ENCODE measurements at places on chromosomes 1 and 21.

DNA sequence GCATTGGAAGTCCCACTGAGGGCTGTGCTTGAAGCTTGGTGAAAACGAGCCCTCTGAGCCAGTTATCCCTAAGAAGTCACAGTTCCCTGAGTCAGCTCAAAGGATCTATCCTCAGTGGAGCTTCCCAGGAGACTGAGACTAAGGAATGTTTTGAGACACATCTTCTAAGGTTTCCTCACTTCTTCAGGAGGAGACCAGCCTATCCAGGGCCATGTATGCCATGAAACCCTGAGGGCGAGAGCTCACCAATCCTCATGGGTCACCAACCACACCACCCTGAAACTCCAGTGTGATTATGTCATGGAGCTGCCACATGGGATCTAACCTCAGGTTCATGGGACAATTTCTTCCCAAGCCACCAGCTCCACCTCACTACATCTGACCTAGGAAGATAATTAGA lies 7.6 kb upstream of the TIE1 start:
- no peak for DNase-seq

DNA sequence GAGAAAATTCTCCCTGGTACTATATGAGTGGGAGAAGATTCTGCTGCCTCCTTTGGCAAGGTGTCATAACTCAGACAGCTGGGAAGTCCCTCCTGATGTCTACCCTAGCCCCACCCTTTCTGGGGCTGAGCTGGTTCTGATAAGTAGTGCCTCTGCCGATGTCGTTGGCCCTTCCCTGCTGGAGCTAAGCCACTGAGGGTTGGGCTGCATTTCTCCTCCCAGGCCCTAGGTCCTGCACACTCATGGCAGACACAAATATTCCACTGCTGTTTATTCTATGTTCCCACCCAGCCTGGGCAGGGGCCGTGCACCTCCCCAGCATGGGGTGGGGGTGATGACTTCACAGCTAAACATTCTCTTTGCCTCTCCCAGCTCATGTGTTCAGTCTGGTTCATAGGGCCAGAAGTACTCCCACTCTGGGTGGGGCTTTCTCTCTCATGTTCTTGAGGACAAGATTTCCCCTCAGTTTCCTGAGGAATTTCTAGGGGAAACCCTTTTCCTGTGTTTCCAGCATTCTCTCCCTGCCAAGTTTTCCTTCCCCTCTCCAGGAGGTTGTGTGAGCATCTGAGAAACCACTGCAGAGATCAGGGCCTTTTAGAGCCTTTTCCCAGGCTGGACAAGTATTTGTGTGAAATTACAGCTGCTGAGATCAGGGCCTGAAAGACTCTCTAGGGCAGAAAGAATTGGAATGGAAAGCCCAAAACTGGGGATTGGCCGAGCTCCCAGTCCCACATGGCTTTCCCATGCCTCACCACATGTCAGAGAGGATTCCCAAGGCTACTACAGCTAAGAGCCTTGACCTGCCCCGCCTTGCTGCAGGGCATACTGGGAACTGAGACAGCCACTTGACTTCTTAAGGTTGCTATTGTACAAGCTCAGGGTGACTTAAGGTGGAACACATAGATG lies 66.2 kb downstream of the ATP2B4 start:
- no peak for DNase-seq

- DNase-seq = no peak
Measured at GRCh38 chr21:31248598-31248997, 95.5 kb downstream of the TIAM1 start.

DNA sequence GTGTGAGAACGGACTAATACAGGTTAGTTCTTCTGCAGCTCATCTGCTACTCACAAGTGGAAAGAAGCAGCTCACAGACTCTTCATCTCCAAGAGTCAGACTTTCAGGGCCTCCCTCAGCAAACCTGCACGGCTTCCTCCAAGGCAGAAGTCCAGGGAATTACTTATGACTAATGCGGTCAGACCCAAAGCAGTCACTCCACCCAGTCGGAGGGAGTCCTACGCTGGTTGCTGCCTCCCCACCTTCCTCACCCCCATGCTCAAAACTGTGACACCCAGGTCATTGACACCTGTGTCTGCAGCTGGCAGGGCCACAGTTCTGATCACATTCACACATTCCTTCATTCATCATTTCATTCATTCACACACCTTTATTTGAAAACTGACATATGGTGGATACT lies 38.4 kb upstream of the PRDM2 start:
- DNase-seq = no peak

GRCh38 chr1:239386453-239387303 lies at the start of gene CHRM3:
Gene CHRM3 (plus strand): TSS chr1:239386568. CDS start chr1:239907452, 520,884 bp downstream.
- no peak for DNase-seq

GRCh38 chr21:14010729-14011128 lies 200.0 kb downstream of the LIPI start:
- DNase-seq = no peak

All from activated effector memory CD4-positive, alpha-beta T cell treated with Interleukin-2 at 50 U/mL for 16 hours (primary cell).